ENCODE measurements at places on chromosomes 16 and 17.

- DNase-seq = no peak
These were observed 6.2 kb downstream of the CORO6 start for GRCh38 chr17:29616300-29617048.

- DNase-seq = no peak
These were observed 84.0 kb upstream of the NOL11 start for GRCh38 chr17:67633751-67634211.

DNA sequence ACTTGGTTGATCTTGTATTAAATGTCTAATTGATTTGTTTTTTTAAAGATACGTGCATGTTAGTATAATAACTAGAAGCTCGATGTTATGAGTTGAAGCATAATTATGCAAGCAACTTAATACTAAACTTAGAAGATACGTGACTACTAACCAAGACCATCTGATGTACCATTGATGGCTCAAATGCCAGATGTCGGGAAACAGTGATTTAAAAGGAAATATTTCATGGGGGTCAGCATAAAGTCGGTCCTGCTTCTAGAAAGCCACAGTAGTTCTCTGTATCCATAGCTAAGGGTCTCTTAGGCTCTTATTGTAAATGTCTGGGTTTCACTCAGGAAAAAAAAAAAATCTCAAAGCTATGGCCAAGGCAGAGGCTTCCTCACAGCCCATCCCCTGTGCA lies 61.2 kb upstream of the RBFOX1 start:
- no peak for DNase-seq

GRCh38 chr16:68737046-68737729 lies at the start of gene CDH1:
CDH1 (plus strand) TSS chr16:68737292; CDS start chr16:68737416, 124 bp downstream.
- DNase-seq = no peak

GRCh38 chr17:57106107-57106835 lies 21.2 kb downstream of the AKAP1 start:
- peak; percentile 30 for DNase-seq

DNA sequence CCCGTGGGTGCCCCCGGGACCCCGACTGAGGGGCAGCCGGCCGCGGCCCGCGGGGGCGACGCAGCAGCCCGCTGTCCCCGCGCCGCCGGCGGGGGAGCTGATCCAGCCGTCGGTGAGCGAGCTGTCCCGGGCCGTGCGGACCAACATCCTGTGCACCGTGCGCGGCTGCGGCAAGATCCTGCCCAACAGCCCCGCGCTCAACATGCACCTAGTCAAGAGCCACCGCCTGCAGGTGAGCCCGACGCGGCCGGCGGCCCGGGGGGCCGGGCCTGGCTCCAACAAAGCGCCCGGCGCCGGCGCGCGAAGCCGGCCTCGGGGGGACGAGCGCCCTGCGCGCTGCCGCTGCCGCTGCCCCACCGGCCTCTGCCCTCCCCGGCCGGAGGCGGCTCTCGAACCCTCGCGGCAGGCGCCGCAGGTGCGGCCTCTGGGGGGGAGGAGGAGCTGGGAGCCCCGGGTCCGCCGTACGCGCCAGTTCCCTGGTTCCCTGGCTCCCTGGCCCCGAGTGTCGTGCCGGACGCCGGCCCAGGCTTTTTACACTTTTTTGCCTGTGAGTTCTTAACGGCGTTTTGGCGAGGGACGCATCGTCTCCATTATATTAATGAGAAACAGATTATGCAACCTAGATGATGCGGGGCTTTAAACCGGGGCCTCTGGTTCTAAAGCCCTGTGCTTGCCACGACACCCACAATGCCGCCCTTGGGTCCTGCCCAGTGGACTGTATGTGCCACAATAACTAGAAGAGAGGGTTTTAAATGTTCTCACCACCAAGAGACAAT lies 521 bp downstream of the ATMIN start:
- peak; percentile 70 for DNase-seq

DNA sequence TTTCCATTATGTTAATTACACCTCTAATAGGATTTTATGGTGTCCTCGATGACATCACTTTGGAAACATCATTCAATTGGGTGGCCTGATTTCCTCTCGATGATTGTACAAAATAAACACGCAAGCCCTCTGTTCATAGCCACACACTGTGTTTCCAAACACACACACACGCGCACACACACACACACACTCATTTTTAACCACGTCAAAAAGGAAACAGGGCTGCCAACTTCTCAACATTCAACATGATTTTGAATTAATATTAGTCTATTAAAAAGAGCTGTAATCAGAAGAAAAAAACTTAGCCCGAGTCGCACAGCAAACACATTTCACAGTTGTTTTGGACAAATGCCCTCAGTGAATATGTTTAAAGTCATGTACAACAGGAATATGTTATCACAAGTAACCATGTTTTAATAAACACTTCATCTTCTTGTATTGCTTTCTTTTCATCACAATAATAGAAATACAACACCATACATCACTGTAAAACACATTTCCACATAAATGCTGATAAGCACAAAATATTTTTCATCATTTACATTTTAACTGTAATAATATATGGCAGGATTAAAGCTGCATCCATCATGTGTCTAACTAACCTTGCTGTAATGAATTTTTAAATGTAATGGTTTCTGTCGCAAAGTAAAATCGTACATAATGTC lies 219.1 kb upstream of the IRX3 start:
- no peak for DNase-seq

- no peak for DNase-seq
These were observed 36.8 kb upstream of the ZC3H18 start for GRCh38 chr16:88533381-88533917.

DNA sequence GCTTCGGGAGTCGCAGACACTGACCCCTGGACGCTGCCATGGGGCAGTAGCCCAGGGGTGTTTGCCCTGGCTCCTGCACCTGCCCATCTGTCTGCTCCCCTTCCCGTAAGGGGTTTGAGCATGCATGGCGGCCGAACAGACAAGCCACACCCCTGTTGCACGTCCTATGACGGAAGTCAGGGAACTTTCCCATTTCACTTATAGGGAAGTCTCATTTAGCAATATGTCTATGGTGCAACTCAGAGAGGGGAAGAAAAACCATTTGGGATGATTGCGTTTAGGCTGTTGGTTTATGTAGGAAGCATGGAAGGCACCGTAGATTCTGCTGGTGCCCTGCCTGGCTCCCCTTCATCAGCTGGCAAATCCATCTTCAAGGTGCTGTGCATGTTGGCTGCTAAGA lies 112.5 kb downstream of the HAPSTR1 start:
- no peak for DNase-seq

DNA sequence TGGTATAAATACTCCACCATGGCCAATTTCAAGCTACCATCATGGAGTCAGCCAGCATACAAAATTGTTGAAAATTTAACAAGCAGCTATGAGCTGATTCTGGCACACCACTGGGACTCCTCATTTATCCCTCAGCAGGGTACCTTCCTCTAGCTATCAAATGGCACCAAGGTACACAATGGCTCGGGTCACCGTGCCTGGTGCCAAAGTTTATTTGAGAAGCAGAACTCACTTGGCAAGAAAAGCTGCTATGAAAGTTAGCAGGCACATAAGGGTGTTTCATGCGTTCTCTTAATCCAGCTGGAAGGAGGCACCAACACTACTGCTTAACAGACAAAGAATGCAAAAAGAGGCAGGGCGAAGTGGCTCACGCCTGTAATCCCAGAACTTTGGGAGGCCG lies 51.6 kb downstream of the IKZF3 start:
- DNase-seq = no peak

GRCh38 chr17:6641247-6641863 lies 495 bp downstream of the TXNDC17 start:
- DNase-seq = no peak

- DNase-seq = no peak
These were observed 1.1 kb upstream of the GIT1 start for GRCh38 chr17:29590411-29591145.

- no peak for DNase-seq
These were observed 53.9 kb upstream of the CCL2 start for GRCh38 chr17:34201225-34201624.

DNA sequence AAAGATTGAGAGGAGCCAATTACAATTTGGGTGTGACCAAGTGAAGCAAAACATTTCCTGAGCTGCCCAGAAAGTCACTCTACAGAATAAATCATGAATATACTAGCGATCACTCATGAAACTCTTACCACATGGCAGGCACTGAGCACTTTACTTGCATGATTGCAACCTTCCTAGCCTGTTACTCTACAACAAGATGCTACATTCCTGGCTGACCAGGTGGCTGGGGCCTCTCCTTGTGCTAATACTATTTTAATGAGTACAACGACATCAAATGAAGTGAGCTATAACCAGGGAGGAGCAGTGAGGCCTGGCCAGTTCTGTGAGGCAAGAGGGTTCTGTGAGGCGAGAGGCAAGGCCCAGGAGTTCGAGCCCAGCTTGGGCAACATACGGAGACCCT lies 75.2 kb downstream of the CPPED1 start:
- no peak for DNase-seq

GRCh38 chr16:21560462-21560861 lies 38.9 kb upstream of the METTL9 start:
- DNase-seq = no peak

DNA sequence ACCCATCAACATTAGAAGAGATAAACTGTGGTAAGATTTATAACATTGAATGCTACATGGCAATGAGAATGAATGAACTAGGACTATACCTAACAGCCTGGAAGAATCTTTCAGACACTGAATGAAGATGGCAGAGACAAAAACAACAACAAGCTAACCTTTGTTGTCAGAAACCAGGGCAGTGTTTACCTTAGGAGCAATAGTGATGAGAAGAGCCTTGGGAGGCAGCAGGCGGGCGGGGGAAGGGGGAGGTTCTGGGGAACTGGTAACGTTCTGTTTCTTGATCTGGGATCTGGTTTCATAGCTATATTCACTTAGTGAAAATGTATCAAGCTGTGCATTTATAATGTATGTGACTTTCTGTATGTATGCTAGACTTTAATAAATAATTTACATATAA lies 139.0 kb upstream of the TNRC6C start:
- no peak for DNase-seq

- DNase-seq = no peak
These were observed 45.6 kb downstream of the CNGB1 start for GRCh38 chr16:57925310-57925709.

DNA sequence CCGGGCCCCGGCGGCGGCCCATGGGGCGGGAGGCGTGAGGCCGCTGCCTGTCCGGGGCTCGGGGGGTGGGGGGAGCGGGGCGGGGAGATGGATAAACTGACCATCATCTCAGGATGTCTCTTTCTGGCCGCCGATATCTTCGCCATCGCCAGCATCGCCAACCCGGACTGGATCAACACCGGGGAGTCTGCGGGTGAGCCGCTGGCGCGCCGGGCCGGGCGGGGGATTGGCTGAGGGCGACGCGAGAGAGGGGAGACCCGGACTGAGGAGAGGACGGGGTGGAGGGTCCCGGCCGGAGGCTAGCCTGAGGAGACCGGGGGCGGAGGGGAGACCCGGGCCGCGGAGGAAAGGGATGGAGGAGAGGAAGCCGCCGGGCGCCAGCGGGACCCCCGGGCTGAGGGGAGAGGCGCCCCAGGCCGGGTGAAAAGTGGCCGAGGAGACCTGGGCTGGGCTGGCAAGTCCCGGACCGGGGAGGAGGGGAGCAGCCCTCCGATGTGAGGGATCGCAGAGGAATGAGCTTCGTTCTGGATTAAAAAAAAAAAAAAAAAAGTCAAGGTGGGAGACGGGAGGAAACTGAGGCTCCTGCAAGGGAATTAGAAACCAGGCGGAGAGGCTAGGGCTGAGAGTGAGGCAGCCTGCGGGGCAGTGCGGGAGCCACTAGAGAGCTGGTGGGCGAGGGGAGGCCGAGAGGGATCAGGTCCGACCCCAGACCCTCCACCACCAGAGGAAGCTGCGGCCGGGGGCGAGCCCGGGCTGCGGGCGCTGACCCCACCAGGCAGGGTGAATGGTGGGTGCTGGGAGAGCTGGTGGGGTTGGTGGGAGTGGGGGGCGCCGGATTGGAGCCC lies 526 bp downstream of the MOSMO start:
- DNase-seq = no peak

GRCh38 chr16:48628359-48628985 lies 18.5 kb upstream of the N4BP1 start:
- no peak for DNase-seq

GRCh38 chr16:89534252-89534756 lies 26.1 kb downstream of the SPG7 start:
- no peak for DNase-seq

DNA sequence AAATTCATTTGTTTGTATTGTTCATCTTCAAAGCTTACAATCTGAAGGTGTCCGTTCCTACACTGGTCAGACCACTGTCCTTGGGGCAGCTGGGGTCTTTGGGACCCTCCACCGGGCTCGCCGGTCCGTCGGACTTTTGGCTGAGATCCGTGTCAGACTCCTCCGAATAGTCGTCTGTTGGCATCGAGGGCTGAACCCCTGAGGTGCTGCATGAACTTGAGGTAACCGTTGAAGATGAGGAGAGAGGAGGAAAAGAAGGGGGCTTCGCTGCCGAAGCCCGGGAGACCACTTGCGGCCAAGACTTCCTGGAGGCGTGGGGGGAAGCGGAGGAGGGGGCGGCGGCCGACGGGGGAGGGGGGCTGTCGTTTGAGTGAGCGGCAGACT lies 260.8 kb downstream of the ZFHX3 start:
- DNase-seq = no peak

DNA sequence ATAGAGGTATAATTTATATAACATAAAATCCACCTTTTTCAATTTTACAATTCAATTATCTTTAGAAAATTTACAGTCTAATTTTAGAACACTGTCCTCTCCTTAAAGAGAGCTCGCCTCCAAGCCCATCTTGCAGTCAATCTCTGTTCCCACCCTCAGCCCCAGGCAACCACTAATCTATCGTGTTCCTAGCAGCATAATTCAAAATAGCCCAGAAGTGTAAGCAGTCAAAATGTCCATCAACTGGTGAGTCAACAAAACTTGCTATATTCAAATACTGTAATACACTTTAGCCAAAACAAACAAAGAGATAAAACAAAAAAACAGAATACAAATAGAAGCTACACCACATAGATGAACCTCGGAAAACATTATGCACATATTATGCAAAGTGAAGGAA lies 1006.8 kb upstream of the EEF2KMT start:
- no peak for DNase-seq

DNA sequence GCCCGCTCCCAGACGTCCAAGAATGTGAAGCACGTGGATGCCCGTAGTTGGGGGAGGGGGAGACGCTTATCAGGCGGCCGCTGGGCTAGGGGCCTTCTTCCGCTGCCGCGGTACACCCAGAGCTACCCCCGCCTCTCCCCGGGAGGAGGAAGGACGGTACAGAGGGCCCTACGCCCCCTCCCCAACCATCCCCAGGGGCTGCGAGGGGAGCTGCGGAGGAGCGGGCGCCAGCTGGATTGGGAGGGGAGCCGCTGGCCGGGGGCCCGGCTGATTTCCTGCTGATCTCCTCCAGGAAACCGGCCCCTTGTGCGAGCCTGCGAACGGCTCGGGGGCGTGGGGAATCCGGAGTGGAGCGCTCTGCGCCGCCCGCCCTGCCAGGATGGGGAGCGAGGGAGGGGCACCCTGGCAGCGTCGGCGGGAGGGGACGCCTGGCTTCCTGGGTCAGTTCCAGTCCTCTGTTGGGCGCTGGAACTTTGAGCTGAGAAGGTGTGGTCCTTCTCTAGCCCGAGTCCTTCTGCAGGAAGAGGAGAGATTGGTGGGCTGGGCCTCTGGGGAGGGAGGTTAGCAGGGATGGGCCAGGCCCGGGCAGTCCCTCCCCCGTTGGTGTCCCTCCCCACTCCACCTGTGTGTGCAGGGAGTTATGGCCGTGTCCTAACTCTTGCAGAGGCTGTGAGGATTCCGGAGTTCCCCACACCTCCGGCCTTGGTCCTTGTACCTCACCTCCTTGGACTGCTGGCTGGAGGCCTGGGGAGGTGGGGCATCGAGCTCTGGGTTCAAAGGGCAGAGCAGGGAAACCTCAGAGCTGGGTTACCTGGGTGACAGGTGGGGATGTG lies 19.2 kb downstream of the GJD3 start:
- peak; percentile 82 for DNase-seq
